ENCODE measurements at places on chromosomes 1 and 21.

DNA sequence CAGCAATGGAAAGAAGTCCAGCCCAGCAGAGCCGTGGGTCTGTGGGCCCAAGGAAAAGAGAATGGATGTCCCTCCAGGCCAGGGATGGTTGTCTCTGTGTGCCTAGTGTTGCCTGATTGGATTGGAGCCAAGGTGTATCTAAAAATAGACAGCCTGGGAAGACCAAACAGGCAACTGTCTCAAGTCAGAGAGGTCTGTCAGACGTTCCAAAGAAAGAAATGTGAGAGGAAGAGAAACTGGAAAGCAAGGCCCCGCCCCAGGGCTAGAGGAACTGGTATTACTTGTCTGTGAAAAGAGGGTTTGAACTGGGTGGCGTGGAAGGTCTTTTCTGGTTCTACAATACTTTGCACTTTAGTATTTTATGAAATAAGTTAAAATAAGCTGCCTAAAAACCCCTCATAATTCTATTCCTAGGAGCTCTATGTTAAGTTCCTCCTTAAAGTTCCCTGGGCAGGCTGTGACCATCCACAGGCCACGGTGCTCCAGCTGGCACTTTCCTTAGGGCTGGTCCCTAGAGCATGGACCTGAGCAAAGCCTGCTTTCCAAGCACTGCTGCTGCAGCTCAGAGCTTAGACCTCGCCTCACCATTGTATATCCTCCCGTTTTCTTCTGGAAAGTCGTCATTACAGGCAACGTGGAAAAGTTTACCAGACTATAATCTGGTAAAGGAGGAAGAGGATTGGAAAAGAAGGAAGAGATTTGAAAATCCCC lies 151.6 kb downstream of the DISC1 start:
- no peak for DNase-seq

DNA sequence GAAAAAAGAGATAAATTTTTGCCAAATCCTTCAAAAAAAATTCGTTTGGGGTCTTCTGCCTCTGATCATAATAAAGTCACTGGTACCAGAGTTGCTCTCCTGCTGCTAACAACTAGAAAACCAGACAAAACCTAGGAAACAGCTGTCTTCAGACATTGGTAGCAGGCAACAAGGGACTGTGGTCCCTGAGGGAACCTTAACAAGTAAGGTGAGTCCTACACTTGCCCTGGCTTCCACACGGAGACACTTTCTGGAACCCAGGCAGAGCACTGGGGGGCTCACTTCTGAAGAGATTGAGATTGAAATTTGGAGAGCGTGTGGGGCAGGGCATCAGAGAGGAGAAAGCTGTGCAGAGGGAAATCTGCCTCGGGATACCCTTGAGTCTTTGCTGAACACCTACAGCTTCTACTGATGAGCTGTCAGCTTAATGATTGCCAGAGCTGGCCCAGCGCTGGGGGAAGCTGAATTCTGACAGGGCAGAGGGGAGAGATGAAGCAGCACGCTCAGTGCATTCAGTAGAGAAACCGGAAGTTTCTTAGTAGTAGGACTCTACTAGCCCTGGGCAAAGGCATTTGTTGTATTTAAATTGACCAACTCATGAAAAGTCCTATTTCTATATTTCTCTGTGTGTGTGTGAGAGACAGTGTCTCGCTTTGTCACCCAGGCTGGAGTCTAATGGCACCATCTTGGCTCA lies 18.5 kb upstream of the FAM89A start:
- DNase-seq, result no peak

DNA sequence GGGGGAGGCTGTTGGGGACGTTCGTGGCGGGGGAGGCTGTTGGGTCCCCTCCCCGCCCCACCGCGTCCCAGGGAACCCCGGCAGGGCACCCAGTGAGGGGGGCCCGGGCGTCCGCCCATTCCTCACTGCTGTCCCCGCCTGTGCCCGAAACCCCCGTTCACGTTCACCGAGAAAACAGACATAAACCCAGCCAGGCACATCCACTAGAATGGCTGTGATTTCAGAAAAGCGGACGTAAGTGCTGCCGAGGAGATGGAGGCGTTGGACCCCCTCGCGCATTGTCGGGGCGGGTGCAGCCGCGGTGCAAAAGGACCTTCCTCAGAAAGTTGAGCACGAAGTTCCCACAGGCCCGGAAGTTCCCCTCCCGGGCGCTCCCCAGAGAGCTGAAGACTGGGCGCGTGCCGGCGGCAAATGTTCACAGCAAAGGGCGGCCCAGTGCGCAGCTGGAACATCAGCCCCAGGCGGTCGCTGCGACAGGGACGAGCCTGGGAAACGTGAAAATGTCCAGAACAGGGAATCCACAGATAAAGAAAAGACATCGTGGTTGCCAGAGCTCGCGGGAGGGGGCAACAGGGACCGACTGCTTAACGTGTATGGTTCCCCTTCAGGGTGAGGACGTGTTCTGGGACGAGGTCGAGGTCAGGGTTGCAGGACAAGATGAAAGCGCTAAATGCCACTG lies 18.5 kb upstream of the SAMD11 start:
- DNase-seq, result no peak

DNA sequence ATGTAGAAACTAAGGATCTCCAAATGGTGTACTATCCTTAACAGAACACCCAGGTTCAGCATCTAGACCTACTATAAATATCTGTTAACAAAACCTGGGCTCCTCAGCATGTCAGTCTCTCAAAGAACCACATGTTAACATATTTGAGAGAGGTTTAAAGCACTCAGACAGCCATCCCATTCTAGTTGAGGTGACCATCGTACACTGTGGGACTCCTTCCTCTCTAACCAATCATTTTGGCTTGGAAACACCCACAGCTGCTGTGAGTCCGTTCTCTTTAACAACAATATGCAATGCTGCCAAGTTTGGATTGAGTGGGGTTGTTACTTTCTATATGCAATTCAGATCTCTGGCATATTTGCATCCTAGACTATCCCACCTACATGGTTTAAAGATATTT lies 105.8 kb downstream of the MRPL39 start:
- no peak for DNase-seq

DNA sequence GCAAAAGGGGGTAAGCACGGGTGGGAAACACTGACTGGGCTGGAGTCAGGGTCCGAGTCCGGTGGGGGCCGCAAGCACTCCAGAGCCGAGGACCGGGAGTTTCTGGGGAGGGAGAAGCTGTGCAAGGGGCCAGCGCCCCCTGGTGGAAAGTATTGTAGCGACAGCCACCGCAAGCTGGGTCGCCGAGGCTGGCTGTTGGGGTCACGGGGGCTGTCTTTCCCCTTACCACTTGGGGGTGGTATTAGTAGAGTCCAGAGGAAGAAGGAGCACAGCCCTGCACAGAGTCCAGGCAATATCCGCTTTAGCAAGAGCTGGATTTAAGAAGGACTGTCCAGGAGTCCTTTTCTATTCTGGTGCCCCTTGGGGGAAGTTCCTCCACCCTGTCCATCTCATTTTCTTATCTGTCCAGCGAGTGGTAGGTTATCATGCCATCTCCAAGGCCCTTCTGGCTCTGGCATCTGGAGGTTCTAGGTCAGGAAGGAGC lies 17.9 kb upstream of the ETV3 start:
- DNase-seq, result no peak

DNA sequence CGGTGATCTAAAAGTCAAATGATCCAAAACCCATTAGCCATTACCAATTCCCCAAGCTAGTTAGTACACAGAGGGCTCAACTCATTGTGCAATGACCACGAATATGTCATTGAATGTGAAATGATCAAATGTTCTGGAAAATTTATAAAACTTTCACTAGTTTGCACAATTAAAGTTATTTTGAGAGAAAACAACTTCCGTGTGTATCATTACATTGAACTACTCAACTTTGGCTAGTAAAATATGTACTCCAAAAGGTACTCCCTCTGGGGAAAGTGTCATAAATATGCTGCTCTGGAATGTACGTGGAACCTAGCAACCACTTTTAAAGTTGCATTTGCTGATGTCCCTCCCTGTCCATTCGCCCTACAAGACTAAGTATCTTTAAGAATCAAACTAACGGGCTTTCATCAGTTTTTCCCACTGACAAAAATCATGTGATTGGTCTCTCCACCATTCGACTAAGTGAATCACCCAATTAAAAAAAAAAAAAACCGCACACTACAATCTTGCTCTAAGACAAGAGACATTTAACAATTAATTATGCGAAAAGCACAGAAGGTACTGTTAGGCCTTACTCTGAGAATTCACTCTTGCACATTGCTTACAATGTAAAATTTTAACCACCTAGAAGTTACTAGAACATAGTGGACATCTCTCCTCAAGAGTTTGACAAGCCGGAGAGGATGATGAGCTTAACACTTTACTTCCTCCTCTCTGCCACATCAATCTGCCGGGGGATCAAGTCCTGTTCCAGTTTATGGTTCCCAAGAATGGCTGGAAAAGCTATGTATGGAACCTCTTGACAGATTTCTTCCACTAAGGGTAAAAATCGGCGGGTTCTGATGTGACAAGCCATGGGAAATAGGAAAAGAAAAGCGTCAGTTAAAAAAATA lies 1.2 kb downstream of the ACBD3 start:
- DNase-seq, result no peak

DNA sequence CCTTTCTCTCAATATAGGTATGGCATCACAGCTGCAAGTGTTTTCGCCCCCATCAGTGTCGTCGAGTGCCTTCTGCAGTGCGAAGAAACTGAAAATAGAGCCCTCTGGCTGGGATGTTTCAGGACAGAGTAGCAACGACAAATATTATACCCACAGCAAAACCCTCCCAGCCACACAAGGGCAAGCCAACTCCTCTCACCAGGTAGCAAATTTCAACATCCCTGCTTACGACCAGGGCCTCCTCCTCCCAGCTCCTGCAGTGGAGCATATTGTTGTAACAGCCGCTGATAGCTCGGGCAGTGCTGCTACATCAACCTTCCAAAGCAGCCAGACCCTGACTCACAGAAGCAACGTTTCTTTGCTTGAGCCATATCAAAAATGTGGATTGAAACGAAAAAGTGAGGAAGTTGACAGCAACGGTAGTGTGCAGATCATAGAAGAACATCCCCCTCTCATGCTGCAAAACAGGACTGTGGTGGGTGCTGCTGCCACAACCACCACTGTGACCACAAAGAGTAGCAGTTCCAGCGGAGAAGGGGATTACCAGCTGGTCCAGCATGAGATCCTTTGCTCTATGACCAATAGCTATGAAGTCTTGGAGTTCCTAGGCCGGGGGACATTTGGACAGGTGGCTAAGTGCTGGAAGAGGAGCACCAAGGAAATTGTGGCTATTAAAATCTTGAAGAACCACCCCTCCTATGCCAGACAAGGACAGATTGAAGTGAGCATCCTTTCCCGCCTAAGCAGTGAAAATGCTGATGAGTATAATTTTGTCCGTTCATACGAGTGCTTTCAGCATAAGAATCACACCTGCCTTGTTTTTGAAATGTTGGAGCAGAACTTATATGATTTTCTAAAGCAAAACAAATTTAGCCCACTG lies 11.5 kb downstream of the HIPK1 start:
- no peak for DNase-seq

- DNase-seq, result no peak
Measured at GRCh38 chr1:23371987-23372880, 2.6 kb upstream of the ZNF436 start.

DNA sequence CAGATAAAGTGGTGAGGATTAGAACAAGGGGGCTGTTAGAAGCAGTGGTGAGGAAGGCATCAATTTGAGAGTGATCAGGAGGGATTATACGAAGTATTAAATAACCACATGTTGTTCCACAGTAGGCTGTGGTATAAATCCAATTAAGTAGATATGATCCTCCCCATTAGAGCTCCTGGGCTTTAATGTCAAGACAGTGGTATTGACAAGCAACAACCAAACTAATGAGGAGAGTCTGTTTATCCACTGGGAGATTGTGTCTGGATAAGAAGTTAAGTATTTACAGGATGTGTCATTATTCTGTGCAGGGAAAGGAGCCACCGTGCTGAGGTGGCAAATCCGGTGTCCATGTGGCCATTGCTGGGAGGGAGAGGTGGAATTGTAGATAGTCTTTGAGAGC lies 5.8 kb downstream of the ACTN2 start:
- DNase-seq, result no peak

DNA sequence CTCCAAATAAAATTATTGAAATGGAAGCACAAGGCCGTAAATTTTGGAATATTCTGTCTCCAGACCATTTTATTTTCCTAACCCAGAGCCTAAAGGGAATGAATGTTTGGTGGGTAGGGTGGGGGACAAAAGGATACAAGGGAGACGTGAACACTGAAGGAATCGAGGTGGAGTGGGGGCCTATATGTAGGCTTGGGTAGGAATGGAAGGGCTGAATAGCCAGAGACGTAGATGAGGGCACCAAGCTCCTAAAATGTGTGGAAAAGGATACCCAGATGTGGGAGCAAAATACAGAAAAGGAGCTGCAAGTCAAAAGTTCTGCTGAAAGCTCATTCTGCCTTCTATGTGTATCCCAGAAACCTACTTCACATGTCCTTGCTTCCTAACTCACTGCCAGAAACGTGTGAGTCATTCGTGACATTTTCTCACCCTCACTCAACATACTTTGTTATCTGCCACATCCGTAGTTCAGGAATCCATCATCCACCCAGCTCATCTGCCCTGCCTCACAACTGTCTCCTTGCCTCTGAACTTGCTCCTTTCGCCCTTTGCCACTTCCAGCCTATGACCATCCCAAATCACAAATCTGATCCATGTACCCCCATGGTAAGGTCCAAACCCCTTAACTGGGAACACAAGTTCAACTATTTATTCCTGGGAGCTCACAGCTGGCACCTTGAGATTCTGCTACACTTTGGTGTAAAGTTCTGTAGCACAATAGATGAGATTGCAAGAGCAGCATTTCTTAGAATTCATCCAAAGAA lies 84.1 kb upstream of the PRDX6 start:
- DNase-seq, result no peak

DNA sequence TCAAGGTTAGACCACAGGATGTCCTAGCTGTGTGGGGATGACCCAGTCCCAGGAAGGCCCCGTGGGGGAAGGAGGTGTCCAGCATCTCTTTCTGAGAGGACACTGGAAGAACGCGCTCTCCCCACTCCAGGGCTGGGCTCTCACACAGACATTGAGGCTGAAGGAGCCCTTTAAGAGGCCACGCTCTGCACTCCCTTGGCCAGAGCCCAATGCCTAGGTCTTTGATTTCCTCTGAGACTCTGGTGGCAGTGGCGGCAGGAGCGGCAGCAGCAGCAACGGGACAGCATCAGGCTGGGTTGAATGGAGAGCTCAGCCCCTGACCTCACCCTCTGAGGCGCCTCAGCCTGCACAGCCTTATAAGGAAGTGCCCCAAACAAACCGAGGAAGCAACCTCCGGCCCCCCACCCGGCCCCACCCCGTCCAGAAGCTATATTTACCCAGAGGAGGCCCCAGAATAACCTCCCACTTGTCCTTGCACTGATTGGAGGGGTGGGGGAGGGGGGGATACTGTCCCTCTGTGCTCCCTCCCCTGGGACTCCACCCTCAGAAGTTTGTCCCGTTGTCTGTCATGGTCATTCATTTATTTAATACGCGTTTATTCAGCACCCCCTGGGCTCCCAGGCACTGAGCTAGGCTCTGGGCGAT lies 12.3 kb downstream of the NES start:
- no peak for DNase-seq

GRCh38 chr1:81329041-81329440 lies 471.7 kb upstream of the ADGRL2 start:
- no peak for DNase-seq

DNA sequence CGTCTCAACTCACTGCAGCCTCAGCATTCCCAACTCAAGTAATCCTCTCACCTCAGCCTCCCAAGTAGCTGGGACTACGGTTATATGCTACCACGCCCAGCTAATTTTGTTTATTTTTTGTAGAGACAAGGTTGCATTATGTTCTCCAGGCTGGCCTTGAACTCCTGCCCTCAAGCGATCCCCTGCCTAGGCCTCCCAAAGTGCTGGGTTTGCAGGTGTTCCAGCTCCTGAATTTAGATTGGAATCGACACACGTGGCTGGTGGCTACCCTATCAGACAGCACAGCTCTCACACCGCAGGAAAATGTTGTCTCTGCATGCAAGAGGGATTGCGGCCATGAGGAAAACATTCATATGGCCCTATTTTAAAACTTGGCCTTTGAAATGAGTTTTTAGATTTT lies 76.7 kb upstream of the GALNT2 start:
- DNase-seq, result no peak

Measured in SK-N-MC (cell line).